ENCODE measurements at places on chromosomes 16 and 17.

- DNase-seq, result no peak
Observed at GRCh38 chr17:4490109-4490591, 8.5 kb upstream of the SPNS2 start.

DNA sequence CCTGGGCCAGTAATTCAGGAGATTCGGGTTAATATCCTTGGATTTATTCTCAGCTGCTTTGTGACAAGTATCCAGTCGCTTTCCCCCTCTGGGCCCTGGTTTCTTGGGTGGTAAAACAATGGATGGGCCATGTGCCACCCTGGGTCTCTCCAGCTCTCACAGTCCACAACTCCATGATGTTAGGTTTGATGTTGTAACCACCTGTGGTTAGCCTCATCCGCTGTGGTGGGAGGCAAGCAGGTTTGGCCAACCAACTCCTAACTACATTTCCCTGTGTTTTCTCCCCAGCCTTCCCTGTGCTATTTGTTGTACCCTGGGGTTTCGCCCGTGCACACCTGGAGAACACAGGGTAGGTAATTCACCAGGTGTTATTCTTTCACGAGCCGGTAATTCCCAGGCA lies 35.1 kb downstream of the GLP2R start:
- DNase-seq, result no peak

DNA sequence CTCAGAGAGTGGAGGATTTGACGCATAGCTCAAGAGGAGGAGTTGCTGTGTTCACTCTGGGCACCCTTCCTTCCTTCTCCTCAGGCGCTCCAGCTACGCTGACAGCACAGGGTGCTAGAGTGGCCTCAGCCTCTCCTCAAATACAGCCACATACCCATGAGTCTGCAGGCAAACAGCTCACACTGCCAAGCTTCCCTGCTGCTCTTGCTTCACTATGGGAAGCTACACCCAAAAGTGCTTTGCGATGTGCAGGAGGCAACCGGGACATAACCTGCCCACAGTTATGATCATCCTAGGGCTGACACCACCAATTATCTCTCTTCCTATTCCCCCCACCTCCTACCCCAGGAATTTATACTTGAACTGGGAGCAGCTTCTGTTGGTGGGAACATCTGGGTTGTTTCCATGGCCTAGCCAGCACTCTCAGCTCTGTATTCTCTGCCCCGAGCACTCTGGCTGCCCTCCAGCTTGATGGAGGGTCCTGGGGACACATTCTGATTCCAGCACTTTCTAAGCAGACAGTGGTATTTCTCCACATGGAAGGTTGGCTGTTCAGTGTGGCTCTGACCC lies 40.3 kb upstream of the SREBF1 start:
- no peak for DNase-seq

GRCh38 chr17:61488878-61489718 lies 36.9 kb downstream of the TBX4 start:
- no peak for DNase-seq

- no peak for DNase-seq
Observed at GRCh38 chr17:49640556-49640955, 37.3 kb downstream of the SPOP start.

- no peak for DNase-seq
Observed at GRCh38 chr17:73697872-73698271, 53.6 kb upstream of the SDK2 start.

- DNase-seq, result no peak
Observed at GRCh38 chr17:38719289-38719942, 10.7 kb upstream of the CISD3 start.

GRCh38 chr16:3182608-3183444 lies 5.2 kb upstream of the OR1F1 start:
- no peak for DNase-seq

GRCh38 chr17:76927577-76927976 lies 59.4 kb downstream of the MGAT5B start:
- no peak for DNase-seq

GRCh38 chr16:6195966-6196365 lies 1098.4 kb upstream of the EEF2KMT start:
- no peak for DNase-seq

Measured in HS-5 (cell line).